ENCODE measurements at places on chromosomes 13 and 19.
A peak's percentile ranks its signal among the peaks of the same experiment; 100 is the strongest.

- DNase-seq = no peak
These were observed 612.4 kb downstream of the PCDH9 start for GRCh38 chr13:66617786-66618185.

- no peak for DNase-seq
These were observed 20.9 kb downstream of the TECR start for GRCh38 chr19:14550201-14550754.

- DNase-seq = no peak
These were observed 8.6 kb downstream of the FRY start for GRCh38 chr13:32040052-32040642.

- no peak for DNase-seq
These were observed 10.1 kb upstream of the SOX1 start for GRCh38 chr13:112056739-112057438.

DNA sequence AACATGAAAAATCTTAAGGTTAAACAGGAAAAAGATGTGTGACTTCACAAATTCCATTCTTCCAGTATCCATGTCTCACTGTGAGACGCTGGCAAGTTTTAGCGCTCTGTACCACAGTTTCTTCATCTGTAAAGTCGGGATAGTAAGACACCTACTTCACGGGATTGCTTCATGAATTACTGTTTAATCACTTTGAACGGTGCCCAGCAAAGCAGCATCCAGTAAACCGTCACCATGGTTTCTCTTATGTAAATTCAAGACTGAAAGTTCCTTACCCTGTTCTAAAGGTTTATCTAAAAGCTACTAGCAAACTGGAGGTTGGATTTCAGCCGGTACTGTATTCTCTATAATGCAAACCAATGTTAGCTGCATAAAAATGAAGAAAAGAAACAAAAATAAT, 53.5 kb downstream of the KATNAL1 start:
- no peak for DNase-seq

DNA sequence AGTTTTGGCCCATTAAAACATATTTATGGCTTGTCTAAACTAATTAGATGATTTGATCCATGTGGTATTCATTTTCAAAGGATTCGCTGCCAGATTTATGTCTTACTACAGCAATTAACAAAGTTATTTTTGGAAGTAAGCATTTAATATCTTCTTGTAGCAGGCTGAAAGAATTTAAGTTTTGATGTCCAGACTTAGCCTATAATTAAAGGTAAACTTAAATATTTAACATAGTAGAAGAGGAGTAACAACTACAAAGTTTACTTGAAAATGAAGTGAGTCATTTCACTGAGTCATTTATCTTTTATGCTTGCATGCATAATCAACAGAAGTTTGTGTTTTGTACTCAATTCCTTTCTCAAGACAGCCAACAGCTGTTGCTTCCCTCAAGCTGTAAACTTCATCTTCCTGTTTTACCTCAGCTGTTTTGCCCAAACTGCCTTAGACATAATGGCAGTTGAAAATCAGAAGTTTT, 58.1 kb downstream of the EDNRB start:
- peak; percentile 90 for DNase-seq

GRCh38 chr19:30521937-30522336, 149.8 kb downstream of the ZNF536 start:
- no peak for DNase-seq

- no peak for DNase-seq
These were observed 438 bp downstream of the PRKCSH start for GRCh38 chr19:11435833-11436313.

GRCh38 chr13:101739382-101740178, 287.1 kb downstream of the ITGBL1 start:
- DNase-seq = no peak

DNA sequence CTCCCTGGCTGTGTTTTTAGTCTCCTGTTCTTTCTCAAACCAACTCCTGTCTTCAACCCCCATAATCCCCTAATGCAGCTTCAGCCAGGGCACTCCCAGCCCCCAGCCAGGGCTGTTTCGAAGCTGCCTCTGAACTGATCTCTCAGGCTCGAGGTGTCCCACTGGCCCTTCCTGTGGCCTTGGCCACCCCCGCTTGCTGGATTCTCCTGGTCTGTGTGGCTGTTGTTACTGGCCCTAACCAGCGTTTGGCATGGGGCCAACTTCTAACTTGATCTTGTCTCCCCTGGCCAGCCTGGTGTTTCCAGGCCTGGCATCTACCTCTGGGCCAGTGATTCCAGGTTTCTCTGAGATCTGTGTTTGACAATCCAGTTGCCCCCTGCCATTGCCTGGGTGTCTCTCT, 11.0 kb downstream of the XAB2 start:
- no peak for DNase-seq

DNA sequence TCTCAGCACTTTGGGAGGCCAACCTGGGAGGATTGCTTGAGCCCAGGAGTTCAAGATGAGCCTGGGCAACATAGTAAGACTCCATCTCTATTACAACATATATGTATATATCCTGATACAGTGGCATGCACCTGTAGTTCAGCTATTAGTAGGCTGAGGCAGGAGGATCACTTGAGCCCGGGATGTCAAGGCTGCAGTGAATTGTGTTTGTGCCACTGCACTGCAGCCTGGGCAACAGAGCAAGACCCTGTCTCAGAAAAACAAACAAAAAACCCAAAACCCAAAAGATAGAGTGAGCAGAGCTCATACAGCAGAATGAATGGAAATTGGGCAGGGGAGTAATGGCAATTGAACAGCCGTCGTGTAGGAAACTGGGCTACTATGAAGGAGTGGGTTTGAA, 17.3 kb upstream of the SHKBP1 start:
- DNase-seq = no peak

DNA sequence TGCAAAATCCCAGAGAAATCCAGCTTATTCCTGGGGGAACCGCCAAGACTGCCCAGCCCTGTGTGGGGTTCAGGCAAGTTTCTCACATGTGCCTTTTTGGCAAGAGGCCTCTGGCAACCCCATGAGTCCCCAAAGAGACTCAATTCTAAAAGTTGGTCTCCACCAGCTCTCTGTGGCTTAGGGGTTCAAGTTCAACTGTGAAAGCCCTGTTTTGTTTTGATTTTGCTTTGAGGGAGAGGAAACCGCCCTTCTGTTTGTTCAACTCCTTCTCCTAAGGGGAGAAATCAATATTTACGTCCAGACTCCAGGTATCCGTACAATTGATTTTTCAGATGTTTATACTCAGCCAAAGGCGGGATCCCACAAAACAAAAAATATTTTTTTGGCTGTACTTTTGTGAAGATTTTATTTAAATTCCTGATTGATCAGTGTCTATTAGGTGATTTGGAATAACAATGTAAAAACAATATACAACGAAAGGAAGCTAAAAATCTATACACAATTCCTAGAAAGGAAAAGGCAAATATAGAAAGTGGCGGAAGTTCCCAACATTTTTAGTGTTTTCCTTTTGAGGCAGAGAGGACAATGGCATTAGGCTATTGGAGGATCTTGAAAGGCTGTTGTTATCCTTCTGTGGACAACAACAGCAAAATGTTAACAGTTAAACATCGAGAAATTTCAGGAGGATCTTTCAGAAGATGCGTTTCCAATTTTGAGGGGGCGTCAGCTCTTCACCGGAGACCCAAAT, 583 bp upstream of the LDLR start:
- peak; percentile 85 for DNase-seq

DNA sequence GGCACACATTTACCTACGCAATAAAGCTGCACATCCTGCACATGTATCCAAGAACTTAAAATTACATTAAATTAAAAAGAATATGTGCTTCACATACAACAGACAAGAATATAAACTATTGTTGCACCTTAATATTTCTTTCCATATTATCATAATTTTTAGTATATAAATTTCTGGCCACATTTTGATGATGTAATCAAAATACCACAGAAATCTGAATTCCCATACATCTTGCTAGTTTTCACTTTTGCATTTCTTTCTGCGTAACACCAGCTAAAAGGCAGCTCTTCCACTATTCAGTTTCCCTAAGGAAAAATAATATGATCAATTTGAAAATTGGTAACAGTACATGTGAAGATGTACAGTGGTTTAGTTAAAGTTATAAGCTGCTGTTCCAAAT, 42.6 kb downstream of the FGF14 start:
- DNase-seq = no peak

GRCh38 chr13:72198042-72198441, 331.0 kb upstream of the DACH1 start:
- DNase-seq = no peak

DNA sequence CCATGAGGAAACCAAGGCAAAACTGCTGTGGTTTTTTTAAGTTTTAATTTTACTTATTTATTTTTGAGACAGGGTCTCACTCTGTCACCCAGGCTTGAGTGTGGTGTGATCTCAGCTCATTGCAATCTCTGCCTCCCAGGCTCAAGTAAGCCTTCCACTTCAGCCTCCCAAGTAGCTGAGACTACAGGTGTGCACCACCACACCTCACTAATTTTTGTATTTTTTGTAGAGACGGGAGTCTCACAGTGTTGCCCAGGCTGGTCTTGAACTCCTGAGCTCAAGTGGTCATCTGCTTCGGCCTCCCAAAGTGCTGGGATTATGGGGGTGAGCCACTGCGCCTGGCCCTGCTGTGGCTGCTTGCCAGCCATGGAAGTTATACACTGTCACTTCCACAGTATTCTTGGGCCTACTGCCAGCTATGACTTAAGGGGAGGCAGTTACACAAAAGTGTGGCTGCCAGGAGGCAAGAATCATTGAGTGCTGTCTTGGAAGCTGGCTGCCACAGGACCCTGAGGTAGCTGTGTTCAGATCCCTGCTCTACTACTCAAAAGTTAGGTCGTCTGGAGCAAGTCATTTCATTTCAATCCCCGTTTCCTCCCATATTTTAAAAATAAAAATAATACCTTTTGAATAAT, 12.7 kb downstream of the FARP1 start:
- peak; percentile 24 for DNase-seq

DNA sequence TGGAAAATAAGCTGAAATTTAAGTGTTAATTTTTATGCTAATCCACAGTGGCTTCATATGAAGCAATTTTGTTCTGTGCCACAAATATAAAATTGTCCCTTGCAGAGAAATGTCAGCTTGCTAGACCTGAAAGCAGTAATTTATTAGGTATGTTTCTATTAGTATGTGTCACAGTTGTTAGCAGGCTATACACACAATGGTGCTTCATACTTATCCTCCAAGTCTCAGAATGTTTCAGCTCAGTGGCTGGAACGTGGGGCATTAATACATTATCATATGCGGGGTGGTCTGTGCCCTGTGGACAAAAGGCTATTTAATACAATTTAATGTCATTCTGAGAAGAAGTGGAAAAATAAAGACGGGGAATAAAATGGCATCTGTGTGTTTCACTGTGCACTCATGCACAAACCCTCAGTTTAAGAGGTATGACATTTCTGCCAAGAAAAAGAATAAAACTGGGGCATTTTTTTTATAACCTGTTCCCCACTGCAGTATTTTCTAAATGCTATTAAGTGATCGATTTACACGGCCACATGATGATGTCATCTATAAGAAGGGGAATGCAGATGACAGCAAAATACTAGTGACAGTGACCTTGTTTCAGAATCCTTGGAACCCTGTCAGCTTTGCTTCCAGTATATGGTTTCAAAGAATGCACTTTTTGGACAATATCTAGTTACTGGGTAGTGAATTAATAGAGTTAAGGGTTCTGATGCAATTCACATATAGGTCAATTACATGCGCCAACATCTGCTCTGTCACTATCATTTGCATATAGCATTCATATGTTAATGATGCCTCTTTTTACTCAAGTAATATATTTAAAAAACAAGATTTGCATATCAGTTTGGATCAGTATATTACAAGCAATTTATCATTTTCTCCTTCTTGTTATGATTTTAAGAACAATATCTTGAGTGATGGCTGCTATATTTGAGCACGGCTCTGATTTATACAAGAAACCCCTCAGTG, 21.2 kb upstream of the ZNF536 start:
- DNase-seq = no peak

- no peak for DNase-seq
These were observed 3.3 kb downstream of the ISYNA1 start for GRCh38 chr19:18434411-18435175.

- no peak for DNase-seq
These were observed 397.4 kb downstream of the SPRY2 start for GRCh38 chr13:79943346-79944023.

- no peak for DNase-seq
These were observed 17.2 kb upstream of the DACT3 start for GRCh38 chr19:46678110-46678732.

DNA sequence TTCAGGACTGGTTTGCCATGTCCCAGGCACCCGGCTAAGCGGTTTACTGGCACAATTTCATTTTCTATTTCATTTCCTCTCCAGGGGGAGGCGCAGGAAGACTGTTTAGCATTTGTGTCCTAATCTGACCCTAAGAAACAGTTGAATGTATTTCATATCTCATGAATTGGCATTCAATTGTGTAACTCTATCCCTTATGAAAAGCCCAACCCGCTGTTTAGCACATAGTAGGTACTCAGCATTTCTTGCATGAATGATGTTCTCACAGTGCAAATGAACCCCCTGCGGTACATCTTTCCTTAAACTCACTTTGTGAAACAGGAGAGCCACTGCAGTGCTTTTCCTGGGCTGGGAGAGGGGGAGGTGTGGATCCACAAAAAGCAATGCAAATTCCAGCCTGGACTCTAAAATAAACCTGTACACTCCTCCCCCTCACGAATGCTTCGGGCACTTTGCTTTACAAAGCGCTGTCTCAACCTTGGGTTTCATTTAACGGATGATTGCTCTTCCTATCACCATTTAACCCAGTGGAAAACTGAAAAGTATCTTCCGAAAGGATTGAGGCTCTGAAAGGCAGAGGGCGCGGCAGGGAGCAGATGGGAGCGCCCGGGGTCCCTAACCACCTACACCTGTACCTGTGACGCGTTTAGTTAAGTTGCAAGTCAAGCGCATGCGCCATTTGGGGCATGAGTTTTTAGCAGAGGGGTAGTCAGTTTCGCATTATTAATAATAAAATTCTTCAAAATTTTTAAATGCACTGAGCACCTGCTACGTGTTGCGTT, 1.2 kb upstream of the EEF2 start:
- peak; percentile 80 for DNase-seq

DNA sequence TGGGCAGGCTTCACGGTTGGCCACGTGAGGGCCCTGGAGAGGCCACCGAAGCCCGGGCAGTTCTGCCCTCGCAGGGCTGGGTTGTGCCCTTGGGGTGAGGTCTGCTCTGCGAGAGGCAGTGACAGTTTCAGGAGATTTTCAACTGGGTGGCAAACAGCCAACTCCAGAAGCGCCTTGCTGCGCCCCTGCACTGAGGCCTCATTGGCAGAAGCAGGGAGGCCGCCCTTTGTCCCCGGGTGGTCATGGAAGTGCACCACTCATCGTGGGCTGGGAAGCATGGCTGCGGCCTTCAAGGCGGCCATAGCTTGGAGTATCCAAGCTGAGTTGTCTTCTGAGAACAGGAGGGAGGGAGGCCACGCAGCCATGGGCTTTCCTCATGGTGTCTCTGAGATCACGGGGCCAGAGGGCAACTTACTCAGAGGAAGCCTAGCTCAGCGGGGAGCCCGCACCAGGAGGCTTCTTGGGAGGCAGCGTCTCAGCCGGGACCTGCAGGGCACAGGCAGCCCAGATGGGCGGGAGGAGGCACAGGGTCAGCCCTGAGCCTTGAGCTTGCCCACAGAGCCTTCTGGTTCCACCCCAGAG, 14.8 kb downstream of the PLEKHJ1 start:
- DNase-seq = peak; percentile 12

- no peak for DNase-seq
These were observed 514 bp downstream of the CEACAM3 start for GRCh38 chr19:41796901-41797300.

Measured in fibroblast of gingiva (primary cell).